ENCODE measurements at places on chromosomes 6 and 20.

DNA sequence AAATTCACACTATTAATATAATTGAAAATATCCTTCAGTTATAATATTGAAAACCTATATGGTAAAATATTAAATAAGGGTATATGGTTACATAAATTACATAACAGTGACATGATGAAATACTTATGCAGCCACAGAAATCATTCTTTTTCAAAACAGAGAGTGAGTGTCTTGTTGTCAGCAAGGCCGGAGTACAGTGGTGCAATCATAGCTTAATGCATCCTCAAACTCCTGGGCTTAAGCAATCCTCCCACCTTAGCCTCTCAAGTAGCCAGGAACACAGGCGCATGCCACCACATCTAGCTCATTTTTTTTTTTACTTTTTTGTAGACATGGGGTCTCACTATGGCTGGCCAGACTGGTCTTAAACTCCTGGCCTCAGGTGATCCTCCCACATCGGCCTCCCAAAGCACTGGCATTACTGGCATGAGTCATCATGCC, 40.4 kb downstream of the FAM8A1 start:
- DNase-seq, result peak; percentile 89

GRCh38 chr20:4726710-4727397, 5.1 kb downstream of the PRND start:
- DNase-seq, result peak; percentile 73

GRCh38 chr6:149012040-149012545, 265.3 kb downstream of the UST start:
- peak; percentile 99 for DNase-seq

GRCh38 chr6:116444575-116444974, 16.6 kb upstream of the CALHM6 start:
- no peak for DNase-seq

- DNase-seq, result no peak
Measured at GRCh38 chr6:111780393-111780792, 92.9 kb downstream of the FYN start.

- DNase-seq, result no peak
Measured at GRCh38 chr6:21323577-21323976, 270.0 kb upstream of the SOX4 start.

Data from amniotic epithelial cell (primary cell).